B cell (primary cell): ENCODE measurements at places on chromosomes 13 and 19. TPM values are rescaled to one million over a fixed set of nuclear protein-coding genes. Genes with fewer than 3 reads are reported as not detected.

- DNase-seq: no peak
Observed at GRCh38 chr19:49837425-49837824, 13.5 kb upstream of the PTOV1 start.

DNA sequence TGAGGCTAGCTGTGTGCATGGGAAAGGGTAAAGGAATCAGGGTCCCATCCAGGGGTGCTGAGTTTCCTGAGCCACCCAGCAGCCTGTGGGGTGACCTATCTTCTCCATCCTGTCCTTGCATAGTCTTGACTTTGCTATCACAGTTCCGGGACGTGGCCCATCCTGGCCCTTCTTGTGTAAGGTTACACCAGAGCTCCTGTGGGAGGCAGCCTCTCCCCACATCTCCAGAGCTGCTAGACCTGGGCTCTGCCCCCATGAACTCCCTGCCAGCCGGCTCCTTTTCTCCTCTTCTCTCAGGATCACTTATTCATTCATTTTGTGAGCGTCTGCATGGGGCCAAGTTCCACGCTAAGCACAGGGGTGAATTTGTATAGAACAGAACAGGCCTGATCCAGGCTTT, 238.9 kb downstream of the TSHZ3 start:
- DNase-seq: no peak

SCN1B gene
- 0.72 and 1.3 TPM in 2 replicates for polyA plus RNA-seq

WDR88 gene
- polyA plus RNA-seq: not detected in 2 replicates

IFNL1 gene
- polyA plus RNA-seq: not detected in 2 replicates

EID2B gene
- polyA plus RNA-seq: 2.1 and 3.0 TPM in 2 replicates

DNA sequence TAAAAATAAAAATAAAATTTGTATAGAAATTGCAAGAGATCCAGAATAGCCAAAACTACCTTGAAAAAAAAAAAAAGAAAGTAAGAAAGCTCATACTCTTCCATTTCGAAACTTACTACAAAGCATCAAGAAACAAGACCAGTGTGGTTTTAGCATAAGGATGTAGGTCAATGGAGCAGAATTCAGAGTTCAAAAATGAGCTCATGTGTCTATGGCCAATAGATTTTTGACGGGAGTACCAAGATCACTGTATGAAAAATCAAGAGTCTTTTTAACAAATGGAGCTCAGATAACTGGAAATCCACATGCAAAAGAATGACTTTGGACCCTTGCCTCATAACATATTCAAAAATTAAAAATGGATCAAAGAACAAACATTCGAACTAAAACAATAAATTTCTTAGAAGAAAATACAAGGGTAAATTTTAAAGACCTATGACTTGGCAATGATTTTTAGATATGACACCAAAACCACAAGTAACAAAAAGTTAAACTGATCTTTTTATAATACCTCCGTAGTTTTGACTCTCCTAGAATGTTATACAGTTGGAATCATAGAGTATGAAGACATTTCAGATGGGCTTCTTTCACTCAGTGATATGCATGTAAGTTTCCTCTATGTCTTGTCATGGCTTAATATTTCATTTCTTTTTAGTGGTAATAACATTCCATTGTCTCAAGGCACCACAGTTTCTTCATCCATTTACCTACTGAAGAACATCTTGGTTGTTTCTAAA, 43.2 kb downstream of the KLF12 start:
- no peak for DNase-seq

- no peak for DNase-seq
Observed at GRCh38 chr13:30216111-30216510, 91.2 kb downstream of the KATNAL1 start.

- DNase-seq: no peak
Observed at GRCh38 chr19:29643361-29643935, 21.8 kb upstream of the PLEKHF1 start.

ATP8B3 gene
- polyA plus RNA-seq: 0.89 and 1.4 TPM in 2 replicates
